Activated T-cell treated with anti-CD3 and anti-CD28 coated beads, Interleukin-2, amount 50 U/mL, for 48 hours (primary cell): ENCODE measurements at places on chromosomes 1 and 21.
A peak's percentile ranks its signal among the peaks of the same experiment; 100 is the strongest.

DNA sequence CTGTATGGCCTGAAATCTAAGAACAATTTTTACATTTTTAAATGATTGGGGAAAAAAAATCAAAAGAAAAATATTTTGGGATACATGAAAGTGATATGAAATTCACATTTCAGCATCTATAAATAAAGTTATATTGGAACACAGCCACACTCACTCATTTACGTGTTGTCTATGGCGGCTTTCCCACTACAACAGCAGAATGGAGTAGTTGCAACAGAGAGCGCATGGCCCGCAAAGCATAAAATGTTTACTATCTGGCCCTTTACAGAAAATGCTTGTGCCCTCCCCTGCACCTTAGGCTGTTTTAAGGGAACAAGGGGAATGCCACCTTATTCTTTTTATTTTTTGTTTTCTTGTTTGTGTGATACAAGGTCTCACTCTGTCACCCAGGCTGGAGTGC is 3.5 kb downstream of the KLHDC8A start:
- no peak for DNase-seq

DNA sequence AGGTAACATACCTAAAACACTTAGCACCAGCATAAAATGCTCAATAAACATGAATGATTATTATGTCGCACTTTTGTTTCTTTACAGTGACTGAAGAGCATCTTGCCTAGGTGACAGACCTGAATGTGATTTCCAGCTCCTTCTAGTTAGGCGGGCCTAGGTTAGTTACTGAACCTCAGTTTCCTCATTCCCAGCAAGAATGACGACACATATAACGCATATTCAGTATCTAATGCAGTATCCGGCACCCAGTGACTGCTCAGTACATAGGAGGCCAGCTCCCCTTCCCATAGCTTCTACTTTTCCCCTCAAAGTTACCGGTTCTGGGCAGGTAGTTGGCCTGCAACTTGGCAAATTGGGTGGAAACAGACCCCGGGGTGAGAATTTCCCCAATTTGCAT is 763 bp downstream of the AUNIP start:
- no peak for DNase-seq

DNA sequence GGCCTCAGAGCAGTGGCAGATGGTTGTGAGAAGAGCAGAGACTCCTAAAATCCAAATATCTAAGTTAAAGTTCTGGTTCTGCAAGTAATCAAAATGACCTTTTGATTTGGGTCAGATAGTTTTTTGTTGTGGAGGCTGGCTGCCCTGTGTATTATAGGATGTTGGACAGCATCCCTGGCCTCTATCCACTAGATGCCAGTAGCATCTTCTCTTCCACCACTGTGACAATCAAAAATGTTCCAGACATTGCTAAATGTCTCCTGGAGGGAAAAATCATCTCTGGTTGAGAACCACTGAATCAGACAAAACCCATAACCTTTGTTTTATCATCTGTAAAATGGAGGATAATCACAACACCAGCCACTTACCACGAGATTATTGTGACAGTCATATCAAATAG is 5.9 kb upstream of the DPT start:
- DNase-seq: no peak

DNA sequence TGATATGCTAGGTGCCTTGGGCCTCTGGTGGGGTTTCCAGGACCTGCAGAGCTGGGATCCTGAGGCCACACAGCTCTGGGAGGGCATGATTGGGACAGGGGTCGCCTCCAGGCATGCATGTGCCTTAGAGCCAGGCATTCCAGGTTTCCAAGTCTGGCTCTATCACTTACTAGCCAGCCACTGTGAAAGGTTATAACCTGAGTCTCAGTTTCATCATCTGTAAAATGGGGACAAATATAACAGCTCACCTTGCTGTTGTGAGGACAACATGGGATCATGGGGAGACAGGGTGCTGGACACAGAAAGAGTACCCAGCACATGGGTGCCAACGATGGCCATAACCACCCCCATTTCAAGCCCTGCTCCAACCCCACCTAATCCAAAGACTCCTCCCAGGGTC is 2.7 kb downstream of the CHI3L1 start:
- DNase-seq: no peak

- no peak for DNase-seq
Measured at GRCh38 chr1:5811419-5811818, 180.8 kb downstream of the NPHP4 start.

GRCh38 chr1:62263006-62263813 is 56.0 kb downstream of the KANK4 start:
- no peak for DNase-seq

- peak; percentile 81 for DNase-seq
Measured at GRCh38 chr1:28359592-28360239, 9.8 kb upstream of the PHACTR4 start.

DNA sequence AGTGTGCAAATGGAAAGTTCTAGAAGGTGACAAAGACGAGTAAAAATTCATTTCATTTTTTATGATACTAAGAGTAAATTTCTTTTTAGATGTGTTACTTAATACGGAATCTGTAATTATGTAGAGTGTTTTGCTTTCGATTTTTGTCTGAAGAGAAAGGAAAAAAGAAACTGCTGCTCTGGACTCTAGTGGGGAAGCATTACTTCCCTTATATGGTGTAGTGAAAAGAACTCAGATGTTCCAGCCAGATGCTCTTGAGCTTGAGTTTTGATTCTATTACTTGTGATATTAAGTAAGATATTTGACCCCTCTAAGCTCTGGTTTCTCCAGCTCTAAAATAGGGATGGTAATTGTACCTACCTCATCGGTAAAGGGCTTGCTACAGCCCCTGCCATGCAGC is 12.2 kb upstream of the GPR161 start:
- no peak for DNase-seq

- no peak for DNase-seq
Measured at GRCh38 chr1:226268421-226269124, 40.4 kb downstream of the LIN9 start.

DNA sequence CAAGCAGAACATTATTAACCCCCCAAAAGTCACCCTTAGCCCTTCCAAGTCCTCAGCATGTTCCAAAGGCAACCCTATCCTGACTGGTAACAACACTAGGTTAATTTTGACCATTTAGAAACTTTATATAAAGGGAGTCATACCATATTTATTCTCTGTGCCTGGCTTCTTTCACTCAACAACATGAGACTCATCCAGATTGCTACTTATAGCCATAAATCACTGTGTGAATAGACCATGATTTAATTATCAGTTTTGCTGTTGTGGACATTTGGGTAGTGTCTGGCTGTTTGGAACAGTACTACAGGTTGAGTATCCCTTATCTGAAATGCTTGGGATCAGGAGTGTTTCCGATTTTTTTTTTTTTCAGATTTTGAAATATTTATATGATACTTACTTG is 252.1 kb downstream of the DISC1 start:
- no peak for DNase-seq

DNA sequence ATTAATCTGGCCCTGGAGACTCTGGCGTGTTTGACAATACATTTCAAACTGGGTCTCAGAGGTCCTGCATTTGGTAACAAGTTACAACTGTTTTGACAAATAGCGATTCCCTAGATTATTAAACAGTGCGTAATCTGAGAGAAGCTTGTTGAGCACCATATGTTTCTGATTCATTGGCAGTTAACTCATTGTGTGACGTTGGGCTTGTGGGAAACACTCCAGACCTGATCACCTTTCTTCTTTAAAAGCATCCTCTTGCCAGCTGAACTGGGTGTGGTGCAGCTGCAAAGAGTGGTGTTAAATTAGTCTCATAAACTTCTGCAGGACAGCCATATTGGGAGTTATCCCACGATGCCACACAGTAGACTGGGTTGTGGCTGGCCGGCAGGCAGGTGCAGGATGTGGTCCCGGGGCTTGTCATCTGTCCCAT is 82.7 kb downstream of the CDC7 start:
- no peak for DNase-seq

GRCh38 chr1:114090738-114091505 is 62.7 kb downstream of the SYT6 start:
- DNase-seq: no peak

GRCh38 chr1:31488528-31488927 is 75.5 kb downstream of the SERINC2 start:
- no peak for DNase-seq

- no peak for DNase-seq
Measured at GRCh38 chr1:7235871-7236517, 450.7 kb downstream of the CAMTA1 start.

- DNase-seq: peak; percentile 87
Measured at GRCh38 chr1:110060034-110060661, 10.3 kb downstream of the ALX3 start.
